Trophoblast cell (in vitro differentiated cells and primary cell): ENCODE measurements at places on chromosomes 4 and X.

GRCh38 chrX:129637217-129638109 lies 17.3 kb downstream of the APLN start:
- peak; percentile 83 for DNase-seq

- DNase-seq = no peak
Measured at GRCh38 chrX:45862801-45863200, 662.1 kb upstream of the DIPK2B start.

- DNase-seq = no peak
Measured at GRCh38 chr4:140004922-140005627, 148.9 kb downstream of the MAML3 start.

GRCh38 chr4:57148177-57148576 lies 38.0 kb upstream of the IGFBP7 start:
- no peak for DNase-seq

- DNase-seq = no peak
Measured at GRCh38 chr4:152680988-152681603, 1.3 kb upstream of the TMEM154 start.

- DNase-seq = no peak
Measured at GRCh38 chrX:1903236-1903935, 288.5 kb downstream of the ASMT start.

DNA sequence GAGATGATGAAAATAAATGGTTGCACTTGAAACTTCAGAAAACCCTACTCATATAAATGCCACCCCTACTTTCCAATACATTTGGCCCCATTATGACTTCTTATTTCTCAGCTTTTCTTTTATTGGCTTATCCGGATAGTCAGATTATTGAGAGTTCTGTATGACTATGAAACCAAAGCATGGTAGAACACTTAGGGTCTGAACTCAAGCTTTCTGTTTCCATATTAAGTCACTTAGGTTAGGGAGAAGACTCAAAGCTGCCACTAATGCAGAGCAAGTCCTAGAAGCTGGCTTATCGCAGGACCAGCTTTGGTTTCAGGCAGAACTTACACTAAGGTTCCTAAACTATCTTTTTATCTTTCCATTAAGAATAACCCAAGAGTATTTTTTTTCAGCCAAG lies 229.9 kb upstream of the CPEB2 start:
- no peak for DNase-seq

DNA sequence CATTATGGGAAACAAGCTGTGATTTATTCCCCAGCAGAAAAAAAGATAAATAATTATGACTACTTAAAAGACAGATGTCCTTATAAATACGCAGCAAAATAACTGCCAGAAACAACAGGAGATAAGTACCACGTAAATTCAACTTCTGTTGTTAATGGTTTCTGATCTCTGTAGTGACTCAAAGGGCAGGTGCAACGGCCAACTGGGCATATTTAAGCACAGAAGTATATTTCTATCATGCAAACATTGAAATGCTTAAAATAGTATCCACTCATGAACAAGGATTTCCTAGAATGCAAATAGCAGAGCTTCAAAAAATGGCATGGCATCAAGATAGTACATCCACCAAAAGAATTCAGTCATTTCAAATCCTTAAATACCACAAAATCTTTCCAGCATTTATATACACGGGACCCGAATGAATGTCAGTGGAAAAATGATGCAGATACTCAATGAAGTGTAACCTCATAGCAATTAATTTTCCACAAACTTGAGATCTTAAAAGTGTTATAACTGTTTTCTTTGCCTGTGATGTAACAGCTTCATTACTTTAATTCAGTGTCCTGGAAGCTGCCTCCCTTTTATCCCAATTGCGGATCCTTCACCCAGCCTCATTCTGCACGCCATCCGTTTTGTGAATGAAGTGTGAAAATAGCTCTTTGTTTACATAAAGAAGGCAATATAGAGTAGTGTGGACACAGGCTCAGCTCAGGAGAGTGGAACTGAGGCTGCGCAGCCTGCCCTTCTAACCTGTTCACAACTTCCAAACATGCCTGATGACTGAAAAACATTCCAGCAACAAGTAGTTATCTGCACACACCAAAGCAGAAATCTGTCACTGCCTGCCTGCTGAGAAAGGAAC lies 10.2 kb downstream of the PDGFC start:
- DNase-seq = peak; percentile 83

DNA sequence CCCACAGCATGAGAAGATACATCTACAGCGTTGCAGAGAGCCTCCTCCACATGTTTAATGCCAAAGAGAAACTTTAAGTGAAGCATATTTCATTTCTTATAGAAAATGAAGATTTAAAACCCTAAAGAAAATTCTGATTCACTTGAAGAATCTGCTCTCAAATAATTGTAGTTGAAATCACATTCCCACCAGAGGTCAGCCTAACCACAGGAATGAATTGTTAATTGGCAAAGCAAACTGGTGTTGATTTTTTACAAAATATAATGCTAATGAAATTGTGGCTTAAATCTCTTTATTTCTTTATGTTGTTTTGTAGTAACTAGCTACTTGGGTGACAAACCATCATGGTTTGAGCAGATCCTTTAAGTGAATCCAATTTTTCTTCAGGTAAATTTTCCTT lies 31.1 kb upstream of the WDR17 start:
- no peak for DNase-seq

DNA sequence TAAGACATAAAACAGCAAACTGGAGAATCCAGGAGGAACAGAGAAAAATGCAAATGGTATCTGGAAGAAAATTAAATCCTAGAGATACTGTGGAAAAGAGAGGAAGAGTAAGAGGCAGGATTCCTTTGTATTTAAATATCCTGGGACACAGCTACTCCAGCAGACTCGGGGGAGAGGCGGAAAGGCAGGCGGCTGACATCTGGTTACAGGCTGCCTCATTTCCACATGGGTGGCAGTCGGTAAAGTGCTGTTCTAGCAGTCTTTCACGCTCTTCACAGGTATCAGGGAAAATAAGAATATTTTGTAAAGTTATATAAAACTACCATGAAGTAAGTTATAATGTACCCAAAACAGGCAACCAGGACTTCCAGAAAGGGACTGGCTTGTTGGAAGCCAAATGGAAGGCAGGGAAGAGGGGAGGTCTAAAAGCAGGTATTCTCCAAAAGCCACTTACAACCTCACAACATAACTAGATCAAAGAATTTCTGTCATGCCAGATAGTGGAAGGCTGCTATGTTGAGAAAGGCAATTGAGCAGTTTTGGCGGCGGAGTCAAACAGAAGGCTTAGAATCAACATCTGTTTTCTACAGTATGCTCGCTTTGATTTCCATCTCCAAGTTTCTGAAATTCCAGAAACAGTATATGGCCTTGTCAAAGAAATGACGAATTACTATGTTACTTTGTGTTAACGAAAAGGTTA lies 1.3 kb upstream of the TIGD2 start:
- DNase-seq = peak; percentile 22

DNA sequence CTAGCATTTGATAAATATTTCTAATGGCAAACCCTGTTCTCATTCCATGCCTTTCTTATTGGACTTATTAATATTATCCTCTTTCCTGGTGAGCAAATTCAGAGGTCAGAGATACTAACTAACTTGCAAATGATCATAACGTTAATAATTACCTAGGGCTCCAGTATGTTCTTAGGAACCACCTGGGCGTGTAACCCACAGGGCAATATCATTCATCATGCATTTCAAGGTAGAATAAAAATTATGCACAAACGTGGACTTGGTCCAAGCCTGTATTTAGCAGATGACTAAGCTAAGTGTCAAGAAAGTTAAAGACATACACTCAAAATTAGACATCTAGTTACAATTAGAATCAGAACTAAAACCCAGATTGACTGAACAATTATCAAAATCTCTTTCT lies 850.1 kb downstream of the TRIML1 start:
- DNase-seq = no peak

DNA sequence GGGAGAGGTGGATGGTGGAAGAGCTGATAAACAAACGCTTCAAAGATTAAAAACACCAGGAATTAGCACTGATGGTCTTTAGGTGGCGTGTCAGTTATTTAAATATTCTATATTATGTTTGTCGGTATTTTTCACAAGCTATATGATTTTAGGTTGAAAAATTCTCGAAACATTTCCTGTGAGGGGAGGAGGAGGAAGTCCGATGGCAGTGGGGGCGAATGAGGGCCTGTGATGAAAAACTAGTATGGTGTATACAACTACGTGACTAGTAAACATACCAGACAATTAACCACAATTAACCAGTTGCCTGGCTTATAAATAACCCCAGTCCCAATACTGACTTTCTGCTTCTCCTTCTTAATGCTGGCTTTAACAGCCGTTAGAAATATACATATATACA lies 595 bp upstream of the NAP1L2 start:
- DNase-seq = no peak

DNA sequence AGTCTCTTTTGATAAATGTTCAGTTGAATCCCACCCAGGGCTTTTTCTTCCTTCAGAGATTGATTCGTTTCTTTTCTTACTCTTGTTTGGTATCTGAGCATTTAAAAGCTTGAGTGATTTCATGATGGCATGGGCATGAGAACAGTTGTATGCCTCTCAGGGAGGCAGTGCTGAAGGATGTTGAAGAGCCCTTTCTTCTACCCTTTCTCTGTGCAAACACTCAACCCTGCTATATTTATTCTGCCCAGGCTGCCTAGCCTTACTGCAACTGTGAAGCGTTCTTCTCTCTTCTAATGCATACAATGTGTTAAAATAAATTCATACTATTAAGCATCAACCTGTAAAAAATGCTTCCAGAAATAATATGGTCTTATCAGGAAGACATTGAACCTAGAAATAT lies 367.6 kb upstream of the LCORL start:
- DNase-seq = no peak

GRCh38 chr4:169050284-169050683 lies 40.2 kb upstream of the CBR4 start:
- DNase-seq = no peak

DNA sequence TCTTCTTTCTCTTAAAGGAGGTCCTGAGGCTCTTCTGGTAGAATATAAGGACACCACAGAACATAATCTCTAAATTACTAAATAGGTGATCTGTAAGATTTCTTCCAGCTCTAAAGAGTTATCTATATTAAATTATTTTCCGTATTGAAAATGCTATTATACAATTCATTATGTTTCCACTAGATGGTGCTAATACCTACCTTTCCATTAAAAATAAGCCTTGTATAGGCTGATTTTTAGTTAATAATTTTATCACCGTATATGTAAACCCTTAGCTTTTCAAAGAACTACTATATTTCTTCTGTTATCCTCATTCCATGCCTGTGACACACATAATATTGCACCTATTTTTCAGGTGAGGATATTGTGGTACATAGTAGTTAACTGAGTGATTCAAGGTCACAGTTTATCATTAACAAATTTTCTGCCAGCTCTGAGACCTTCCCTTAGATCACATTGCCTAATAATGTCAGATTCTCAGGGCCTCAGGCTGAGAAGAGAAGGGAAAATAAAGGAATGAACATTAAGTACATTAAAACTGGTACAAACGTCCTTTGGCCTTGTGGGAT lies 138.8 kb downstream of the TEX11 start:
- peak; percentile 44 for DNase-seq

- no peak for DNase-seq
Measured at GRCh38 chrX:11210415-11210801, 82.8 kb upstream of the AMELX start.

DNA sequence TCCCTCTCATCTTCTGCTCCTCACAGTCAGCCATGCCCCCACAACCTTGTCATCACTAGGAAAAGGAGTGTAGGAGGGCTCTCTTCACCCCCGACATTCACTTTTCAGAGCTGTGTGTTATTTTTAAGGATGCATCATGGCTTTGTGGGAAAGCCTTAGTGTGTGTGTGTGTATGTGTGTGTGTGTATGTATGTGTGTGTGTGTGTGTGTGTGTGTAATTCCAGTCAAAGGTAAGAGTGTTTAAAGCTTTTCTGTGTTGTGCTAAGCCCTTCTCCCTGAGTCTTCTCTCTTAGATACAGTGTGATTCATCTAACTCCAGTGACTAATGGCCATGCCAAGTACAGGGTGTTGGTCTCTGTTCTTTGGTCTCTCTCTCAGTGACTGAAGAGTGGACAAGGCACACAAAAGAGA lies 76.6 kb downstream of the CHIC2 start:
- no peak for DNase-seq

- DNase-seq = no peak
Measured at GRCh38 chrX:133880032-133880443, 105.4 kb downstream of the GPC3 start.
